ENCODE measurements at places on chromosomes 11 and 22.
A peak's percentile ranks its signal among the peaks of the same experiment; 100 is the strongest.

DNA sequence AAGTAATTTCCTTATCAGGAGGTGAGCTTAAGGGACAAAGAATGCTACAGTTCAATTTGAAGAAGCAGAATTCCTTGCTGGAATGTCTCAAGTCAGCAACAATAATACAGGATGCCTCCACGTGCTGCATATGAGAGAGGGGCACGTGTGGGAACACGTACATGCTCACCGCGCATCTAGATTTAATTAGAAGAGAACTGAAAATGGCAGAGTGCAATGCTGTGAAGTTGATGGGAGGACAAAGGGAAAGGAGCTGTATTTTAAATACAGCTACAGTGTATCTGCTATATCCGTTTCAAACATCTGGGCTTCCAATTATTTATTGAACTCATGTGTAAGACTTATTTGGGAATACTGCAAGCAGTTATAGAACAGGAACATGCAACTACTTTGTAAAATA lies 328.7 kb downstream of the SOX6 start:
- no peak overlapping the region for H3K4me3 ChIP-seq
- no peaks in the 10 kb centered on the region for H3K4me1 ChIP-seq
- no peak overlapping the region for H3K27ac ChIP-seq
- no peak for DNase-seq
- no peaks in the 10 kb centered on the region for H3K36me3 ChIP-seq
- no peaks in the 10 kb centered on the region for H3K27me3 ChIP-seq

DNA sequence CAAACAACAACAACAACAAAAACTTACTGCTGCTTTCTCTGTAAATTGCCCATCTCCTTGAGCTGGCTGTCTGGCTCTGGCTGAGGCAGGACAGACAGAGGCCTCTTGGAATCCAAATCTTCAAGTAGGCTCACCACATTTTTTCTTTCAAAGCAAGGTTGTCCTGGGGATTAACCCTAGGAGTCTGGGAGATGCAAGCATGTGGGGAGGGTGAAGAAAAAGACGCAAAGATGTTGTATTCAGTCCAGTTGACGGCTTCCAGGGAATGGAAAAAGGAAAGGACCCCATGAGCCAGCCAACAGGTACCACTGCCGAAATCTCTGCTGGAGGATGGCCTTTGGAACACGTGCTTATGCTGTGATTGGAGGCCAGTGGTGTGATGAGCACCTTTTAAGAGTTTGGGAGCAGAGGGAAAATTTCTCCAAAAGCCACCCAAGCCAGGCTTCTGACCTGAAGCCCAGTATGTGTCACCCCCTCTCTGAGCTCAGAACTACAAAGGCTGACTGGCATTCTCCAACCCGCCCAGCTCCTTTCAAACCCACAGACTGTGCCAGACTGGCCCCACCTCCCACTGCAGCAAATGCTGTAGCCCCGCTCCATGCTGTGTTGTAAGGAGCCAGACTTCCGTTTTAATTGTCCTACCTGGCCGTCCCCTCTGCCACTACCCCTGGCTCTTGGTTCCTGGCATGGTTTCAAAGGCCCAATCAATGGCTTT lies 10.8 kb downstream of the BLID start:
- DNase-seq, result no peak
- H3K36me3 ChIP-seq, result no peaks in the 10 kb centered on the region
- H3K27me3 ChIP-seq, result peaks cover 11% of the 10 kb centered on the region
- H3K4me3 ChIP-seq, result no peak overlapping the region
- no peak overlapping the region for H3K27ac ChIP-seq
- peaks cover 5% of the 10 kb centered on the region for H3K4me1 ChIP-seq

- H3K4me1 ChIP-seq, result no peaks in the 10 kb centered on the region
- no peaks in the 10 kb centered on the region for H3K36me3 ChIP-seq
- no peak for DNase-seq
- no peaks in the 10 kb centered on the region for H3K27me3 ChIP-seq
- H3K27ac ChIP-seq, result no peak overlapping the region
Observed at GRCh38 chr11:116166573-116167465, 606.0 kb downstream of the BUD13 start.

GRCh38 chr11:73340164-73340563 lies 32.1 kb downstream of the ARHGEF17 start:
- DNase-seq, result no peak
- no peak overlapping the region for H3K4me3 ChIP-seq
- H3K27me3 ChIP-seq, result peaks cover 3% of the 10 kb centered on the region

GRCh38 chr11:70458736-70459135 lies 60.4 kb downstream of the CTTN start:
- H3K36me3 ChIP-seq, result no peaks in the 10 kb centered on the region
- no peak overlapping the region for H3K27ac ChIP-seq
- no peak overlapping the region for H3K4me3 ChIP-seq
- DNase-seq, result no peak
- no peaks in the 10 kb centered on the region for H3K4me1 ChIP-seq
- no peaks in the 10 kb centered on the region for H3K27me3 ChIP-seq

DNA sequence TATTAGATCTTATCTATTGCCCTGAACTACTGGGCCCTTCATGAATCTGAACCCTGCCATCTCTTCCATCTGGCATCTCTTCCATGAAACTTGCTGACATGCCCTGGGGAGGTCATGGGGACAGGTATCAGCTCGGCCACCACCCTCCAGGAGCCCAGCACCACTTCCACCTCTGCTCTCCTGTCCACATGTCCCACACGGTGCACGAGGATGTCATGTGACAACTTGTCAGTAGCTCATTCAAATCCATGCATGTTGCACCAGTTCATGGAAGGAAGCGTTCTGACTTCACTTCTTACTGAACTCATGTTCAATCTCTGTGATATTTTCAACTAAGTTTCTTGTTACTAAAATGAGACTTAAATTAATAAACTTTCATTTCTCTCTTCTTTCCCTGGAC lies 16.6 kb downstream of the YPEL1 start:
- no peaks in the 10 kb centered on the region for H3K4me1 ChIP-seq
- H3K36me3 ChIP-seq, result no peaks in the 10 kb centered on the region
- DNase-seq, result no peak
- H3K27me3 ChIP-seq, result no peaks in the 10 kb centered on the region
- no peak overlapping the region for H3K27ac ChIP-seq

DNA sequence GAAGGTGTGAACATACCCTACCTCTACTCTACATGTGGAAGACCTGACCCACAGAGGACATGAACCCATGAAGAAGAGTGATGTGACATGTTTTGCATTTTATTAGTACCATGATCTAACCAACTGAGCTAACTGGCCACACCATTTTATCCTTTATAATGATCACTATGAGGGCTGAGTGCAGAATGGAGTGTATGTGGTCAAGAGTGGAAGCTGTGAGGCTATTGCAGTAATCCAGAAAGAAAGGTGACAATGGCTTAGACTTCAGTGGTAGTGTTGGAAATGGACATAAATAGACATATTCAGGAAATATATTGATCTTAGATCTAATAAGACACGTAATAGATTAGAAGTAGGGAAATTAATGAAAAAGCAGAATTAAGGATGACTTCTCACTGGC lies 3.8 kb downstream of the SRSF8 start:
- peak overlapping the region; percentile 0 for H3K4me3 ChIP-seq
- H3K4me1 ChIP-seq, result peaks cover 23% of the 10 kb centered on the region
- no peak for DNase-seq
- H3K27ac ChIP-seq, result no peak overlapping the region

DNA sequence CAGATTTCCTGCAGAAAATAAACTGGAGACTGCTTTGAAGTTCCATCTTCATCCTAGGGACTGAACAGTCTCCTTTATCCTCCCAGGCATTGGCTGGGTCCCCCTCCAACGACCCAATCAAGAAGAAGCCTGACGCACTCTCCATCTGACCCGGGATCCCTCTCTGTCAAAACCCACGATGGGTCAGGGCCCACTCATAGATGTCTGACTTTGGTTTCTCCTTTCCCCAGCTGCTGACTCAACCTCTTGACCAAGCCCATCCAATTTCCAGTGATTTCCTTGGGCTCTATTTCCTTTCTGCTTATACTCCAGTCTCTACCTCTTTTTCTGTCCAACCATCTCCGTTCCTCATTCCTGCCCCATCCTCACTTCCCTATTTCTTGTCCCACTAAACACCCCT lies 189.7 kb downstream of the MIAT start:
- no peak overlapping the region for H3K4me3 ChIP-seq
- DNase-seq, result no peak
- H3K4me1 ChIP-seq, result peaks cover 4% of the 10 kb centered on the region
- H3K27ac ChIP-seq, result no peak overlapping the region

DNA sequence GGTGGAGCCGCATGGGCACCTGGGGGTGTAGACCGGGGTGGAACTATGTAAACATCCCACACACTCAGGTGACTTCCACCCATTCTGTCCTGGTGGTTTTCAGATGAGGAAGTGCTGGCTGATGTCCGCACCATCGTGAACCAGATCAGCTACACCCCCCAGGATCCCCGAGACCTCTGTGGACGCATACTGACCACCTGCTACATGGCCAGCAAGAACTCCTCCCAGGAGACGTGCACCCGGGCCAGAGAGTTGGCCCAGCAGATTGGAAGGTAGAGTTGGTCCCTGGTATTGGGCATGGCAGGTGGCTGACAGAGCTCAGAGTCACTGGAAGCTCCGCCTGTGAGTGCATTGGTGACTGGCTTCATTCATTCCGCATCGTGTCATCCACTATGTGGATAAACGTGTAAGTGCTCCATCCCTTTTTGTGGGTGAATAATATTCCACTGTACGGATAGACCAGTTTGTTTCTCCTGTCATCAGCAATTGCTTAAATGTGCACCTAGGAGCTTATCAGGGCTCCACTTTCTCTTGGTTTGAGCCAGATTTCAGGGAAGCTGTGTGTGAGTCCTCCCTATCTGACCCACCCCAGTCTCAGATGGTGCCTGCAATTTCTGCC lies 29.9 kb downstream of the NADSYN1 start:
- no peak for DNase-seq
- H3K36me3 ChIP-seq, result peaks cover 57% of the 10 kb centered on the region
- H3K27ac ChIP-seq, result no peak overlapping the region
- peaks cover under 1% of the 10 kb centered on the region for H3K4me1 ChIP-seq

Measured in T-helper 2 cell treated with Interferon-gamma antibody and Interleukin-4, amounts not matched to agents 5 μg/mL and 100 μg/mL, for 36 hours (primary cell).